ENCODE measurements at places on chromosomes 1 and 21. TPM values are rescaled to one million over a fixed set of nuclear protein-coding genes. Genes with fewer than 3 reads are reported as not detected.

The TARDBP gene
- 71.7 TPM for total RNA-seq

The MAP3K21 gene
- under 0.01 TPM for total RNA-seq

The LRRC3 gene
- 0.88 TPM for total RNA-seq

DNA sequence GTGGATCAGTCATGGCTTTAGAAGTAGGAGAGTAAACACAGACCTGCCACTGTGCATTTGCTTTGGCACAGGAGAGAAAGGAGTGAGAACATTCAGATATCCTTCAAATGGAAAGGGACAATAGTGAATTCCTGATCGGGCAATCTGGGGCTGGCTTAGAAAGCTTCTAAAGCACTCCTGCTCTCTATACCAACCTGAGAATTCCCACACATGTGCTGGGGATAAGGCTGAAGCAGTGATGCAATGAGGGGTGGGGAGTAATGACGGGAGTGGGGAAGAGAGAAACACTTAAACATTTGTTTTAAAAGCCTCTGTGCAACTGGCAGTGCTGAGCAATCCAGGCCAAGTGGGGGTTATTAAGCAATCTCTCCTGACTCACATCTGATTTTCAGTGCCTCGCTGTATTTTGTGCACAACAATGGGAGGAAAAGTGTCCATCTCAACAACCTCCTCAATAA is 108.8 kb downstream of the KIAA0319L start:
- peak; percentile 93 for DNase-seq

The ADAMTS4 gene
- total RNA-seq = 1.4 TPM

The TLR5 gene
- total RNA-seq = 0.88 TPM

DNA sequence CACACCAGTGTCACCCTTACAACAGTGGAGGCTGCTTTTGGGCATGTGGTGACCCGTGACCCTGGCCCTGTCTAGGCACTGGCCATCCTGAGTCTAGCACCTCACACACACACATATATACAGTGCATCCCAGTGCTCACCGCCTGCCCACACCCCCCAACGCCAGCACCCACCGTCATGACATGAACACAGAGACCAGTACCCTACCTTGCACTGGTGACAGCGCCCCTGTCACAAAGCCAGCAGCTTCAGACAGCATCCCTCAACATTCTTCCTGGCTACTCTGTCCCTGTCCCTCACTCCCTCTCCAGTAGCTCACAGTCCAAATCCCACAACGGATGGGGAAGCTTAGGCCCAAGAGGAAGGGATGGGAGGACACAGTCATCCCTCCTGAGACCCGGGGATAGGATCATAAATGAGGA is 27.1 kb downstream of the AHDC1 start:
- no peak for DNase-seq

- DNase-seq = no peak
Observed at GRCh38 chr1:53120659-53121058, 21.8 kb downstream of the SLC1A7 start.

- peak; percentile 69 for DNase-seq
Observed at GRCh38 chr21:43686811-43687565, 27.6 kb downstream of the RRP1B start.

DNA sequence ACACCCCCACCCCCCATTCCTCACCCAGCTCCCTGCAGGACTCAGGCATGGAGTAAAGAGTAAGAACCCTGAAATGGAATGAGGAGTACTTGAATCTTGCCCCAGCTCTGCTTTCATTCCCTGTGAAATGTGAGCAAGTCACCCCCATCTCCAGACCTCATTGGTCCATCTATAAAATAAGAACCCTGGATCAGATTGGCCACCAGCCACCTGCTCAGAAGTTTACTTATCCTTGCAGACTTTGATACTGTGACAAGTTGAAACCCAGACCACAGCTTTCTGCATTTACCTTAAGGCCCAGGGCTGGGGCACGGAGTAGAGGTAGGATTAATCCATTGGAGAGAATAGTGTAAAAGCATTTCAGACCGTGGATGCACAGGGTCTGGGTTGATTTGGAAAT is 2.2 kb downstream of the KISS1 start:
- DNase-seq = no peak

- no peak for DNase-seq
Observed at GRCh38 chr1:91024481-91025119, 2.8 kb upstream of the ZNF644 start.

The LCE1D gene
- not detected for total RNA-seq

DNA sequence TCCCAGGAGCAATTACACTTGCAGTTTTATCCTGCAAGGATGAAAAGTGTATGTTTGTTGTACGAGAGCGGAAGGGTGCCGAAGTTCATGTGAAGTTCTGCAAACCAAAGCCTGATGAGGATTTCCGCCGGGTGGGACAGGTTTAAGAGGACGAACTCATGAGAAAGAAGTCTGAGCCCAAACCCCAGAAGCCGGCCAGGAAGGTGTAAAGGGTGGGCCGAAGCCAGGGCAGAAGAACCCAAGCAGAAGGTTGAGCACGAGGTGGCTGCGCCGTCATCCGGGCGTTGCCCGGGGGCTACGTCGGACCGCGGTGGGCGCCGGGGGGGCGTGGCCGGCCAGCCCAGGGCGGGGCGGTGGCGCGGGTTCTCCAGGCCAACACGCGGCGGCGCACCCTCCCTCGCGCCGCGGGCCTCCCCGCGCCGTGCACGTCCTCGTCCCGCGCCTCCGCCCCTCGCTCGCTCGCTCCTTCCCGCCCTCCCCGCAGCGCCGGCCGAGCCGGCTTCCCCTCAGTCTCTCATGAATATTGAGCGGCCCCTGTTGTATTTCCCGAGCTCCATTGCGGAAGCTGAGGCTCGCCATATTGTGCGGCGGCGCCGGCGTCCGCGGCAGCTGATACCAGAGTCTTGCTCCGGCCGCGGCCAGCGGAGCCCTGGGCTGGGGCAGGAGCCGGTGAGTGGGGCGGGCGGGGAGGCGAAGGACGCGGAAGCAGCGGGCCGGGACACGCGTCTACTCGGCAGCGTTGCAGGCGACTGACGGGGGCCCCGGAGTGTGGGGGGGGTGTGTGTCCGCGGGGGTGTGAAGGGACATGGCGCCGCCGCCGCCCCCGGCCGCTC is at the start of gene RNF2:
TSS of gene RNF2 (plus strand) at position 578 of the 833 bp plus-strand sequence. CDS start 41,996 bp downstream, outside the sequence.
- peak; percentile 96 for DNase-seq

The STMN1 gene
- total RNA-seq = 35.1 TPM

GRCh38 chr1:232873931-232874330 is 68.7 kb downstream of the MAP10 start:
- DNase-seq = no peak

The IL20 gene
- not detected for total RNA-seq

The ZSWIM5 gene
- total RNA-seq = 0.36 TPM

GRCh38 chr1:57713501-57713900 is 289.6 kb upstream of the DAB1 start:
- no peak for DNase-seq

DNA sequence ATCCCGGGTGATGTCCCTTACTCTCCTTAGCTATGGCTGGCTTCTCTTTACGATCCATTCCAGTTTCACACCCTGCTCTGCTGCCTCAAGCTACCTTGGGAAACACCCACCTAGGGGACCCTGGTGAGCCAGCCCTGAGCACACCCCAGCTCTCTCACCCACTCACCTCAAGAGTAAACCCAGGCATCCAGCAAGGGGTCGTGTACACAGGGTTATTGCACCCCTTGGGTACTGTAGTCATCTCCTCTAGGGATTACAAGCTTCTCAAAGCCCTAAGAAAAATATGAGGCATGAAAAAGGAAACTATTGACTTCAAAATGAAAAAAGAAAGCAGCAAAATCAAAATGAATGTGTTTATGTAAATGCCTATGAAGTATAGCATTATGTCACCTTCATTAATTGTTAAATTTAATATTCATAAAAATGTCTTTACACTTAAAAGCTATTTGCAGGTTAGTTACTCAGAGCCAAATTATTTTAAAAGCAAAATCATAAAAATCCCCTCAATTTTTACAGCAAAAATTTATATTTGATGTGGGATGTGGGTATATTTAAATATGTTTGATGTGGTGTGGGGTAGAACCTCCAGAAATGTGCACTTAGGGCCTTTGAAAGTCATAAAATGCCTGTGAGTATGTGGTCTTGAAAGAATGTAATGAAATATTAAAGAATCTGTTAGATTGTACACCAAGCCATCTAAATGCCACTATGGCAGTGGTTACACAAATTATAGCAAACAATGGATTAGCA is 190.3 kb downstream of the C1orf94 start:
- DNase-seq = no peak

GRCh38 chr1:85166351-85166750 is 34.5 kb downstream of the SYDE2 start:
- DNase-seq = no peak

GRCh38 chr1:23588749-23589548 is 29.6 kb upstream of the ID3 start:
- no peak for DNase-seq

The KRTAP13-1 gene
- not detected for total RNA-seq

- DNase-seq = no peak
Observed at GRCh38 chr21:20404915-20405314, 593.3 kb upstream of the NCAM2 start.

- peak; percentile 80 for DNase-seq
Observed at GRCh38 chr1:245771511-245772281, 616.9 kb downstream of the KIF26B start.
